Renal pelvis (tissue), 12 donors: ENCODE measurements at places on chromosomes 16 and 17. TPM values are rescaled to one million over a fixed set of nuclear protein-coding genes. Genes with fewer than 3 reads are reported as not detected.

Gene DOC2A
- polyA plus RNA-seq, result 2.9 TPM

Gene TBC1D26
- 1.0 TPM for polyA plus RNA-seq

Gene NME2
- 273 TPM for polyA plus RNA-seq

Gene RAMP2
- 87.2 TPM for polyA plus RNA-seq

Gene ABHD15
- polyA plus RNA-seq, result 7.6 TPM
